AG08396 (cell line): ENCODE measurements at places on chromosomes 2 and 18.

DNA sequence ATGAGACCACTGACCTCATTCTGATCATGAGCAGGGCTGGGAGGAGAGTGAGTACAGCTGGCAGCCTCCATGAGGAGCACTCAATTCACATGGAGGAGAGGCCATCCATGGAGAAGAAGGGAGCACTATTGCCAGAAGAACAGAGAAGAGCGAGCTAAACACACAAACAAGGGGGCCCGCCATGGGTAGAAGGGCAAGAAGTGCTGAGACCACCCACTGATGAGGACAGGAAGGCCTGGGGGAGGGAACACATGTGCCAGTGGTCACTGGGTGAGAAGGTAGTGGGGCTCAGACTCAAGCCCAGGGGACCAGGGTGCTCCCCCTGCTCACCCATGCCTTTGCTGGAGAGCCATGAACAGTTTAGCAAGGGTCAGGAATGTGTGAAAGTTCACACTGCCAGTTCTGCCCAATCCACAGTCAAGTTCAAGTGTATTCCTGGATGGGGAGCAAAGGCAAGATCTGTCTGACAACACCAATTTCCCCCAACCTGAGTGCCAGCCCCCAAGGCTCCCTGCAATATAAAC lies 57.7 kb downstream of the TTC32 start:
- DNase-seq: no peak

GRCh38 chr2:172865422-172865821 lies 129.8 kb downstream of the RAPGEF4 start:
- DNase-seq: no peak

DNA sequence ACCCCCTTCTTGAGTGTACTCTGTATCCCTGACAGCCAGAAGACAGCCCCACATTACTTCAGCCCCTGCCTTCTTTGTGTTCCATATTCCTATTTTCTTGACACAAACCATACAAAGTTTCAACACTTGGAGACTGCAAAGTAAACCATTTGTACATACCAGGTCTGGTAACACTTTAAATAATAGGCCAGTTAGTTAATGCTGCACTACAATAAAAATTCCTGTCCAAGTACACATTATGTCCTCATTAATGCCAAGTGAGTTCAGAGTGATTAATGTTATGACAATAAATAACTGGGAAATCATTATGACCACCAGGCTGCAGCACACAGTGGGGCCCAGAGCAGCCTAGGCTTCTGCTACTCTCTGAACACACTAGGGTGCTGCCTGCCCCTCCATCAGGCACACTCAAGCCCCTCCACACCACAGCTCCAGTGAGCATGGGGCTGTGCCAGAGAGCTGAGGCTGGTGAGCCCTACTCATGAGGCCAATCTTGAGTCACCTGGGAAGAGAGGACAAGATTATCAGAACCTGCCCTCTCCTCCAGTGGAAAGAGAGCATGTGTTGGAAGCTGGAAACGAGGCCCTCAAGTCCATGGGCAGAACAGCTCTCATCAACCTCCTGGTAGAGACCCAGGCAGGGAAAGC lies 138.7 kb downstream of the TTC32 start:
- no peak for DNase-seq

- no peak for DNase-seq
Observed at GRCh38 chr2:114684403-114684802, 242.0 kb downstream of the DPP10 start.

DNA sequence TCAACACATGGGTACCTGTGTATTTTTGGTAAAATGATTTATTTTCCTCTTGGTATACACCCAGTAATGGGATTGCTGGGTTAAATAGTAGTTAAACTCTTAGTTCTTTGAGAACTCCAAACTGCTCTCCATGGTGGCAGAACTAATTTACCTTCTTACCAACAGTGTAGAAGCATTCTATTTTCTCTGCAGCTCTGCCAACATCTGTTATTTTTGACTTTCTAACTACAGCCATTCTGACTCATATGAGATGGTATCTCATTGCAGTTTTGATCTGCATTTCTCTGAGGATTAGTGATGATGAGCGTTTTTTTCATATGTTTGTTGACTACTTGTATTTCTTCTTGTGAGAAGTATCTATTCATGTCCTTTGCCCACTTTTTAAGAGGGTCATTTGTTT lies 180.6 kb downstream of the FSIP2 start:
- no peak for DNase-seq

- DNase-seq: no peak
Observed at GRCh38 chr2:25283921-25284320, 57.8 kb downstream of the DNMT3A start.

DNA sequence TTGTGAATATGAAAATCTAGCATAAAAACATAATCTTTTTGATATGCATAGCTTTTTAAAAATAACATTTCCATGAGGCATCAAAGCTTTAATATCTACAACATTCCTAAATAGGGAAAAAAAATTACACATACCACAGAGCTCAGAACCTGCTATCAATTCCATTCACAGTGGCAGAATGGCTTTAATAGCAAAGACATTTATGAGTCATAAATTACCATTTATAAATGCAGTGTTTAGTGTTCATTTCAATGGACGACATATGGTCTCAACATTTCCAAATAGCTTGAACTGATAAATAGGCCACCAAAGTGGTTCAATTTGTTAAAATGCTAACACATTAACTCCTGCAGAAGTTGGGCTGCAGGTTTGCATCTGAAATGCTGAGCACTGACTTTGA lies 600.6 kb upstream of the SETBP1 start:
- no peak for DNase-seq

- no peak for DNase-seq
Observed at GRCh38 chr2:218880102-218880858, at the start of gene WNT10A. Gene WNT10A, plus strand, starts transcription at chr2:218880852. Its CDS starts 144 bp downstream, at chr2:218880996.

GRCh38 chr2:165544897-165545296 lies 75.4 kb downstream of the CSRNP3 start:
- no peak for DNase-seq

- no peak for DNase-seq
Observed at GRCh38 chr2:168182550-168183249, 64.7 kb downstream of the STK39 start.

DNA sequence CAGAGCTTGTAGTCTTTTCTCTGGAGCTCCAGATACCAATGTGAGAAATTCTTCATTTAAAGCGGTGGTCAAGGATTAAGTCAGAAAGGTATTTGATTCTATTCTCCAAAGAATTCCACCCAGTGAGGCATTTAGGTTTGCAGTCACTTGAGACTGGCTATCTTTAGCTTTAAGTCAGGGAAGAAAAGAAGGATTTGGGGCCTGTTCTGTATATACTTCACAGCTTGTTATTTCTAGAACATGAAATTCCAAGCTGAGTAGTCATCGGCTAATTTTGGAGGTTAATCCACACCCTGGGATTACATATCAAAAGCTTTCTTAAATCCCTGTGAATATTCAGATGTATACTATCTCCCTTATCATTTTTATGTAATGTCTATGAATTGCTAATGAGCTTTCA lies 39.4 kb downstream of the MYOM1 start:
- DNase-seq: peak; percentile 16

DNA sequence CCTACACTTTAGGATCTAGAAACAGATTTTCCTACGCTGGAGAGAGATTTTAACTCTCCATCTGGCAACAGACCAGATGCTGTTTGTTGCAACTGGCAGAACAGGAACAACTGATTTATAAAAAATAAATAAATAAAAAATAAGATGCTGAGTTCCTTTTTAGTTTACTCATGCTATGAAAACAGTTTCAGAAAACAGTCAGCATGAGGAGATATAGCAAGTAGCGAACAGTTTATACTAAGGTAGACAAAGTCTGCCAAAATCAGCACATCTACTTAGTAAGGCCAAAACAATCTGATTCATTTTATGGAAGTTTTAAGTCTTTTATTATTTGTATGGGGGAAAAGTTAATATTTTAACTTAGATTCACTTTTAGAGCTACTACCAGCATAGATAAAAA lies 974.0 kb upstream of the CNTNAP5 start:
- DNase-seq: no peak

- no peak for DNase-seq
Observed at GRCh38 chr2:84924173-84925106, 19.0 kb downstream of the TMSB10 start.

GRCh38 chr2:159131914-159132281 lies 154.6 kb downstream of the WDSUB1 start:
- peak; percentile 55 for DNase-seq

DNA sequence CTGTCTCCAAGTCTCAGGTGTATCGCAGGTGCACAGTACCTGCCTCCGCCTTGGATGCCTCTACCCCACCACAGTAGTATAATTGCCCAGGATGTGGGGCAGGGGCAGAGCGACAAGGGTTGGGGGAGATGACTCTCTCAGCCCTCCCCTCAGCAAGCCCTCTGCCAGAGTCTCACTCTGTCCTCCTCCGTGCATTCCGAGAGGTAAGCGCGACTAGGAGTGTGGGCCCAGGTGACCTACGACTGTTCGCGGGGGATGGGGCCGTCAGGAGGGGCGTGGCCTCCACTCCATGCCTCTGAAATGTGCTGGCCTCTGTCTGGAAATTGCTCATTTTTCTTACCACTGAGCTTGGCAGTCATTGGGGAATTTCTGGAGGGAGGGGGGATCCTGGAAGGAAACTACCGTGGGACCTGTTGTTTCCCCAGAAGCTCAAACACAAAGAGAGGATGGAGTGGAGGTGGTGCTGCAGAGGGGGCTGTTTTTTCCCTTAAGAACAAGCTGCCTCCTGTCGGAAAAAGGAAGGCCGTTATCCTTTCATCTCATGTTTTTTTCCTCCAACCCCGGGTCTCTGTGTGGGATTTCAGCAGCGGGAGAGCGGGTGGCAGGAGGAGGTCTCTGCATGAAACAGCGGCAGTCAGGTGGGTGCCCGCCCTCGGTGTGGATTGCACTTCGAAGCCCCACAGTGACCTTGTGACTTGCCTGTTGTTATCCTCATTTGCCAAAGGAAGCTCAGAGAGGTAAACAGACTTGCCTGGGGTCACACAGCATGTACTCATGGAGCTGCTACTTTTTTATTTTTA lies 13.0 kb upstream of the RALB start:
- DNase-seq: peak; percentile 83

GRCh38 chr2:188675391-188676009 lies 298.7 kb upstream of the COL3A1 start:
- DNase-seq: no peak

DNA sequence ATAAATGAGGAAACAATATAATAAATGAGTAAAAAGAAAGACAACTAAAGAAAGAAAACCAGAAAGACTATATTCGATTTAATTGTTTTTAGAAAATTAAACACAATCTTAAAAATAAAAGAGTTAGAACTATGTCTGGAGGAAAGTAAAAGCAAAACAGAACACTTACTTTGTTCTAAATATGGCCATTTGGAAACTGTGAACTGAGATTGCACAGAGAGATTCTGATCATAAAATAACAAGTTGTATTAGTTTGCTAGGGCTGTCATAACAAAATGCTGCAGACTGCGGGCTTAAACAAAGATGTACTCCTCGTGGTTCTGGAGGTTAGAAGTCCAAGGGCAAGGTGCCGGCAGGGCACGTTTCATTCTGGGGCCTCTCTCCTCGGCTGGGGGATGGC lies 128.1 kb upstream of the AQP4 start:
- no peak for DNase-seq

- DNase-seq: peak; percentile 60
Observed at GRCh38 chr2:205708231-205708631, 25.9 kb downstream of the NRP2 start.

DNA sequence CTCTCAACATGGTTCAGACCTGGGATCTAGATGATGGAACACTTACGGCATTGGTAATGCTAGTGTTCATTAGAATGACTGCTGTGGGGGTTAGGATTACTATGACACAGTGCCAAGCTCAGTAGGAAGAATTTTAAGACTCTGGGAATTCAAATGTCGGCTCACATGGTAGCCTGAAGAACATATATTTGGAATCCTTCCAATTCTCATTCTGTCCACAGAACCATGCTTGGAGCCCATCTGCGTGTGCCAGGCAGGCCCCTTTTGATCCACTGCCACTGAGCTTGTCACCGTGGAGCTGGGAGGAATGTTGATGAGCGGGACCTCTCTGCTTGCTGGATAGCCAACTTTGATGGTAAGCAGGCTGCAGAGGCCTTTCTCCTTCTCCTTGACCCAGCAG lies 322.0 kb upstream of the SOX11 start:
- no peak for DNase-seq

DNA sequence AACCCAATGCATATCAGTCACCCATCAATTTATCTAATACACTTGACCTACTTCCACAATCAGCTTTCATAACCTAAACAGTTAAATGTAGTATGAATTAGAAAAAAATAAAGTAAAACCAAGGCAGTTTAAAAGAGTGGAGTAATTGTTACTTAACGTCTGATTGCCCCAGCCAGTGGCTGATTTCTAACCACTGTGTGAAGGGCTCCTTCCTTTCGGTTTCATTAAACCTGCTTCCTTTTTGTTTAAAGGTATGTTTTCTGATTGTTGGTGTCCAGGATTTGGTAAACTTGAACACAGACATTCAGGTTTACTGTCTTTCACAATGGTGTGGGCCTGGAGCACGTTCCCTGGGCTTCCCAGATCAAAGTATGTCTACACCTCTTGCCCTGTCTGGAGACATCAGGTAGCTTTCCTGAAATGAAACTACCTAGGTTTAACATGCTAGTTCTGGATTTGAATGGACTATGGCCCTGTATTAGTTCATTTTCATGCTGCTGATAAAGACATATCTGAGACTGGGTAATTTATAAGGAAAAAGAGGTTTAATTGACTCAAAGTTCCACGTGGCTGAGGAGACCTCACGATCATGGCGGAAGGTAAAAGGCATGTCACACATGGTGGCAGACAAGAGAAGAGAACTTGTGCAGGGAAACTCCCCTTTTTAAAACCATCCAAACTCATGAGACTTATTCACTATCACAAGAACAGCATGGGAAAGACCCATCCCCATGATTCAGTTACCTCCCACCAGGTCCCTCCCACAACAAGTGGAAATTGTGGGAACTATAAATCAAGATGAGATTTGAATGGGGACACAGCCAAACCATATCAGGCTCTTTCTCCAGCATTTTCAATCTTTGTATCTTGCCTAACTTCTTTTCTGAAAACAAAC lies 605.2 kb upstream of the ID2 start:
- DNase-seq: no peak
